ENCODE measurements at places on chromosomes 5 and 9.

DNA sequence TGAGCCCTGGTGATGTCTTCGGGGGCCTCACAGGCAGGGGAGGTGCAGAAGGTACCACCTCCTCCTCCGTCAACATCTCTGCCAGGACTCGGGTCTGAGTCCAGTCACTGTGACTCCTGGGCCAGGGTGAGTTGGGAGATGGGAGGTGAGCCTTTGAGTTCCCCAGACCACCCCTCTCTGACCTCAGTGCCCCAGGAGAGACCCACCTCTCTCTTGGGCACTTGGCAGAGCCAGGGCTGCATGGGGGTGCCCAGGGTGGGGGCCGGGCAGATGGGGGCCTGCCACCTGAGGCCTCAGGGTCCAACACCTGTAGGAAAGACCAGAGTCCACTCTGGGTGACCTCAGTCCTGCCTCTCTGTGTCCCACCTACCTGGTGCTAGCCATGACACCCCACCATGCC is 6.8 kb downstream of the KIF12 start:
- DNase-seq, result no peak

DNA sequence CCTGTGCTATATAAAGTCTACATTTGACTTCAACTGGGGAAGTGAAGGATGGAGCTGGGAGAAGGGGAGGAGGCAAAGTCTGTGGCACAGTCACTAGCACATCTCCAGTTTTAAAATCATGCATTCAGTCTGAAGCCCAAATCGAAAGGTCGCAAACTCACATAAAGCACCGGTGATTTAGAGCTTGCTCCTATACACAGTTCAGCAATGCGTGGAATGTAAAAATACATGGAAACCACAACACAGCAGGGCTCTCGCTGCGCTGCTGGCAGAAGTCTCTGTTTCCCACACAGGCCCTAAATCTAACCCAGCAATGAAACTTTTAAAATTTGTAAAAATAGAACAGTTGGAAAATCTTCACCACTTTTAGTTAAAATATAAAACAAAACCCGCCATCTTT is 68.2 kb downstream of the EBF1 start:
- no peak for DNase-seq

GRCh38 chr9:89920951-89921350 is 316.1 kb downstream of the GADD45G start:
- DNase-seq, result no peak

DNA sequence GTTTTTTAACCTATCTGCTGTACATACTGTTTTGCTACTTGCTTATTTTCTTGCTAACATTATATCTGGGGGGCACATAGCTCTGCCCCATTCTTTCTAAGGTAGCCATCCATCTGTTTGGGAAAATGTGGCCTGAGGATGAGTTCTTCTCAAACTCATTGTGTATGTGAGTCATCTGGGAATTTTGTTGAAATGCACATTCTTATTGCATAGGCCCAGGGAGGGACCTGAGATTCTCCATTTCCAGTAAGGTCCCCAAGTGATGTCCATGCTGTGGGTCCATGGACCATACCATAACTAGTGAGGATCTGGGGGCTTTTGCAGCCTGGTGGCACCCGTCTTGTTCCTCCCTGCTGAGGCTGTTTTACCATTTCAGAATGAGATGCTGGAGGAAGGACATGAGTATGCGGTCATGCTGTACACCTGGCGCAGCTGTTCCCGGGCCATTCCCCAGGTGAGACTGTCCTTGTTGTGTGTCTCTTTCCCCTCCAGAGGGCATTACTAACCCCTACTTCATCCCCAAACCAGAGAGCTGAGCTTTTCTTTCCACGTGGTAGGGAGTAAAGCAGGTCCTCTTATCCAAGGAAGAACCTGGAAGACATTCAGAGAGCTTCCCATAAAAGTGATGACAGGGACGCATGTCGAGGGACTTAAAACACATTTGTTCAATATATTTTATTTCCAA is 28.6 kb downstream of the CYFIP2 start:
- DNase-seq, result no peak

Measured in NK-92 treated with Interleukin-12 subunit alpha and Interleukin-12 subunit beta, amount 100 ng/mL, for 24 hours (cell line).